Stimulated activated CD4-positive, alpha-beta T cell treated with anti-CD3 and anti-CD28 coated beads, Interleukin-1b, Interleukin-23, amount 100 ng/mL, for 24 hours (primary cell): ENCODE measurements at places on chromosomes 2 and 18.

- DNase-seq = no peak
These were observed 17.5 kb downstream of the LYPD1 start for GRCh38 chr2:132652474-132652873.

- DNase-seq = no peak
These were observed 40.5 kb upstream of the IL1R2 start for GRCh38 chr2:101951296-101951695.

GRCh38 chr2:177347570-177347969, 45.0 kb upstream of the AGPS start:
- DNase-seq = no peak

DNA sequence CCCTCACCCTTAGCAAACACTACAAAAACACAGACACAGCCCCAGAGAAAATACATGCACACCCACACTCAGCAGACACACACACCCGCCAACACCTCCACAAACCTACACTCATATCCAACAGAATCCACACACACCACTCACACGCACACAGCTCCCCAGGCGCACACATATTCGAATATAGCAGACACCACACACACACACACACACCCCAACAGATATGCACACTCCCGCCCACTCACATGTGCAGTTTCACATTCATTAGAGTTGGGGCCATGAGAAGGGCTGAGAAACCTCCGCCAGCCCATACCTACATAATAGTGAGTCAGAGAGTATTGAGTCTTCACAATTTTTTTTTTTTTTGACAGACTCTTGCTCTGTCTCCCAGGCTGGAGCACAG, 29.4 kb upstream of the NOTO start:
- DNase-seq = no peak

DNA sequence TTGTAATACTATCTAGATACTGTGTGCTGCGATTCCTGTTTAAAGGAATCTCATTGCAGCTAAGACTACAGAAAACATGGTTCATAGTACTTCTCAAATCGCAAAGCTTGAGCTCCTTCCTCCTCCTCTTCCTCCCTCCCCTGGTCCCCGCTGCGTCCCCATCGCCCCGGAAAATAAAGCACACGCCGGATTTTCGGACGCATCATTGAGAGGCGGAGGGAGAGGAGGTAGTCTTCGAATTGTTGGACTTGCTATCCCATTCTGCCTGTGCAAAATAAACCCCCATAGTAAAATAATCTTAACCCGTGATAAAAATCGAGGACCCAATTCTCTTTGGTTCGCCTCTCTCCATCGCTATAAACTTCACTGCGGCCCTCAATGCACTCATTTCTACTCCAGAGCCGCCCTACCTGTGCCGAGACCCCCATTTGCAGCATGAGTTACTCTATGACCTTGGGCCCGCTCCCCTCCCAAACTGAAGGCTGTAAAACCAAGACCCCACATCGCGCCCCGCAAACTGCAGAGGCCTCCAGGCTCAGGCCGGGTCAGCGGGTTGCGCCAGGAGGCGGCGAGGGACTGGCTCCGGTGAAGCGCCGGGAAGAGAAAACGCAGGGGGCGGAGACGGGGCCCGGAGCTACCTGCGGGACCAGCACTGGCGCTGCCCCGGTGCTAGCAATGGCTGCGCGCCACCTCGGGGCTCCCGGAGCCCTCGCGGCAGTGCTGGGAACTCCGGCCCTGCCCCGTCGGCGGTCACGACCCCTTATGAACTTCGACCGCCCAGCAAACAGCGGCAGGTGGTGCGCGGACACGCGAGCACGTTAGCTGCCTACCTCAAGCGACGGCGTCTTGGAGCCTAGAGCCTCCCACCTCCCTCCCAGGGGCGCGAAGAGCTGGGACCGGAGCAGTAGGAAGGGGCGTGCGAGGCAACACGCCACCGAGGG, 649 bp downstream of the ESCO1 start:
- peak; percentile 6 for DNase-seq

DNA sequence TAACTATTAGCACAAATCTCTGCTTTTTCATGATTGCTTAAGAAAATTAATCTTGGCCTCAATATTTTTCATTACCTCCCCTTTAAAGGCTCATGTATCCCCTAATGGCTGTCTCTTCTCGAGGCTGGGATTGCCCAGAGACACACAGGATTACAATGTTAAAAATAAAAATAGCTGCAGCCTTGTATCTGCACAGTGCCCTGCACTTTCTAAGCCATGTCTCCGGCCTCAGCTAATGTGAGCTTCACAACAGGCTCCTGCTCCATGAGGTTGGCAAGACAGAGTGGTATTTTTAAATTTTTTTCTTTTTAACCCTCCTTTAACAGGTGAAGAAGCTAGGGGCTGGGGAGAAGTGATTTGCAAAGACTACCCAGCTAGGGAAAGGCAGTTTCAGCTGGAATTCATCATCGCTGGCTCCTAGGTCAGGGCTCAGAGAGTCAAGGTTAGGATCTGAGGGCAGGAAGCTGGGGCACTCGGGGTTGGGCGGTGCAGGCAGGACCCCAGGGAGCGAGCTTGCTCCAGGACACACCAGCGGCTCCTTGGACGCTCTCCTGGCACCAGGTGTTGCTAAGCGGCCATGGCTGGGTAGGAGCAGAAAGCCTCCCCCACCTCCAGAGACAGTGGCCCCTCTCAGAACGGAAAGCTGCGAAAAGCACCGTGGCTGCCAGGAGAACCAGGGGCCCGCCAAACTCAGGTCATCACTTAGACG, 135.6 kb downstream of the SMAD2 start:
- DNase-seq = no peak

DNA sequence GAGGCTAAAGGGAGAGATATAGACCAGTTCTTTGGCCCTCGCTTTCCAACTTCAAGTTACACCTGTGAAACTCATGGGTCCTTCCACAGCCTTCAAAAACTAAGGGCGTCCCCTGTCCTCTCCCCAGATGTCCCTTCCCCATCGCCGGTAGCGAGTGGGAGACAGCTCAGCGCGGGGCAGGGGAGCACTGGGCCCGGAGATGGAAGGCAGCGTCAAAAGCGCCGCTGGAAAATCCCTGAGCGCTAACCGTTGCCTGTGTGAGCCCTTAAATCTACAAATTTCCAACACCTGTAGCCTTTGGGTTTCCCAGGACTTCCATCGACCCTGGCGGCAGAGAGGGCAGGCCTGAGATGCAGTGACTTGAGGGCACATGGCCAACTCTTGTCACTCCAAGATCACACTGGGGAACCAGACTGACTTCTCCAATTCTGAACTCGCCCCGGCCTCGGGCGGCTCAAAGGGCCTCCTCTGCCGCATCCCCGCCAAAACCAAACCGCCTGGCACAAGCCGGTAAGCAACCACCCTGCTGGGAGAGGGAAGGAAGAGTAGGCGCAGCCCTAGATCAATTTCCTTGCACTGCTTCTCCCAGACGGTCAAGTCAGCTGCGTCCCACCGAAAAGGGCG, 879 bp upstream of the EPAS1 start:
- DNase-seq = no peak

DNA sequence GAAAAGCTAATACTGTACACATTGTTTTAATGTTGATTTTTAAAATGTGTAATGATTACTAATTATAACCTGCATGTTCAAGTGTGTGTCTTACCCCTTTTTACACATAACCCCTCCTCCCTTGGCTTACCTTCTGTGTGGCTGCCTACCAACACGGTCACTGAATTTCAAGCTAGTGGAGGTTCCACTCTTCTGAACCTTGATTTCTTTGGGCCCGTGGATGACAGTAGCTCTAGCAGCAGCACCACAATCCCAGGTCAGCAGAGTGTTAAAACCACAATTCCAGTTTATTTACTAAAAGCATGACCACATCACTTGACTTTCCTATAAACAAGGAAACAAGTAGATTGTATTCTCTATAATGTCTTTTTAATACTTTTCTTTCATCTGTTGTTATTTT, 56.9 kb downstream of the AFTPH start:
- DNase-seq = no peak

- DNase-seq = no peak
These were observed 370.8 kb downstream of the LNPK start for GRCh38 chr2:175631245-175631623.
